ENCODE measurements at places on chromosomes 1 and 21.
A peak's percentile ranks its signal among the peaks of the same experiment; 100 is the strongest.

DNA sequence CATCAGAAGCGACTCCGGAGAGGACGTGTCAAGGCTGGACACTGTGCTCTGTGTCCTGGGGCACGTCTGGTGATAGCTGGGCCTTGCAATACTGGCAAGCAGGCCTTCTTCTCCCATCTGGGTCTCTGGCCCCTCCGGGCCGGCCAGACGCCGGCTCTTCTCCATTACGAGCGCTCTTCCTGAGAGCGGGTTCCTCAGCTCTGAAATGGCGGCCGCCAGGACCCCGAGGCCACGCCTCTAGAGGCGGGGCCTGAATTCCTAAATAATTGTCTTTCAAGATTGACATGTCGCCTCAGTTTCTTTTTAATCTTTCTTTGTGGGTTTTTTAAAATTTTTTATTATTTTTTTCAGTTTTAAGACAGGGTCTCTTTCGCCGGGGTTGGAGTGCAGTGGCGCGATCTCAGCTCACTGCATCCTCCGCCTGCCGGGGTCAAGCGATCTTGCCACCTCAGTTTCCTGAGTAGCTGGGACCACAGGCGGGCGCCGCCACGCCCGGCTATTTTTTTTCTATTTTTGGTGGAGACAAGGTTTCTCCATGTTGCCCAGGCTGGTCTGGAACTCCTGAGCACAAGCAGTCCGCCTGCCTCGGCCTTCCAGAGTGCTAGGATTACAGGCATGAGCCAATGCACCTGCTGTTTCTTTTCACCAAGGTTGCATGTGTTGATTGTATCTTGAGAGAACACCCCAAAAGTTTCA lies 9.2 kb downstream of the RNF2 start:
- no peak for DNase-seq

DNA sequence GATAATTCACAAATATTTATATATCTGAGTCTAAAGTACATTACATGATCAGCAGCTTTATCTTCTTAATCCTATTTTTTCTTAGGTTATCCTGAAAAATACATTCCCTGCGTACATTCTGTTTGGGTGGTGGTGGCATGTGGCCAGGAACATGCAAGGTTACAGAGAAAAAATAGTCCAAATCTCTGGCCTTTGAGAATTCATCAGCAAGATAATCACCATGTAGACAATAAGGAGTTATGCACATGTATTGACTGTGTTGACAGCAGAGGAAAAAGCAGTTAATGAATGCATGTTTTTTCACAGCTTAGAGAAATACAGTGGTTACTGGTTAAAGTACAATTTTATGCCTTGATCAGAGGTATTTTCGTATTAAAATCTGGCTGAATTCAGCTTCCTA lies 49.0 kb downstream of the ABCA4 start:
- DNase-seq: no peak

DNA sequence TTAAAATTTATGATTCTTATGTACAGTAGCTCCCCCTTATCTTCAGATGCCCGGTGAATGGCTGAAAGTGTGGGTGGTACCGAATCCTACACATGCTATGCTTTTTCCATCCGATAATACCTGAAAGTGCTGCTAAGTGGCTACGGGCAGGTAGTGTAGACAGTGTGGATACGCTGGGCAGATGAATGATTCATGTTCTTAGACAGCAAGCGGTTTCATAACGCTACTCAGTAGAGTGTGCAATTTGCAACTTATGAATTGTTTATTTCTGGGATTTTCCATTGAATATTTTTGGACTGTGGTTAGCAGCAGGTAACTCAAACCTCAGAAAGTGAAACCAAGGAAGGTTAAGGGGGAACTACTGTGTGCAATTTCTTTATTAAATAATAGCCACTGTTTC lies 7.5 kb downstream of the PCP4 start:
- DNase-seq: no peak

GRCh38 chr21:28608646-28609045 lies 384.0 kb downstream of the LTN1 start:
- no peak for DNase-seq

DNA sequence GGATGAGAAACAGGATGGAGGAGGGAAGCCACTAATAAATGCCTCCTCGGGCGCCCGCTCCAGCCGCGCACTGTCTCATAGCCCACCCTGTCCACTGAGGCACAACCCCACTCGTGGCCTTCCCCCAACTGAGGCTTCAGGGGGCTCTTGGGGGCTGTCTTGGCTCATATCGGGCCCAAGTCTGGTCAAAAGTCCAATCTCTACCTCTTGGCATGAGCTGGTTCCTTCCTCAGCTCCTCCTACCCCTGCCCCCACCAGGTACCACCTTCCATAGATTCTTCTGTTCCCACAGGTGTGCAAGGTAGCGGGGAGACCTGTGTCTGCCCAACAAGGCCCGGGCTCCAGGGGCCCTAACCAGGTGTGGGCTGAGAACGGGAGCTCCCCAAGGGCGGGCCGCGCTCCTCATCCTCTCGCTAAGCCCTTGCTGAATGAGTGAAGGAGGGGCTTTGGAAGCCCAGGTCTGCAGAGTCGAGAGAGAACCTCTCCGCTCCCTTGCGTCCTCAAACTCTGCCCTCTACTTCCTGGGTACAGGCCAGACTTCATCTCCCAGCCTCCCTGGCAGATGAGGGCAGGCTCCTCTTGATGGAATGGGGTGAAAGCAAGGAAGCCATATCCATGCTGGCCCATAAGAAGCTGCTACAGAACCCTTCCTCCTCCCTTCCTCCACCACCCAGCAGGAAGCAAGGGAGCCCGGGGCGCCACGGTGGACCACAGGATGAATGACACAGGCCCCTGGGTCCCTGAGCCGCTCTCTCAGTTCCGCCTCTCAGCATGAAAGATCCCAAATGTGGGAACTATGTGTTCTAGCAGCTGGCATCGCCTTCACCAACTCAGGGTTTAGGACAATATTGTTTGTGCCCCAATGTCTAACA lies 74.7 kb downstream of the PSMG1 start:
- no peak for DNase-seq

GRCh38 chr1:228009116-228009827 lies 2.5 kb downstream of the WNT3A start:
- no peak for DNase-seq

DNA sequence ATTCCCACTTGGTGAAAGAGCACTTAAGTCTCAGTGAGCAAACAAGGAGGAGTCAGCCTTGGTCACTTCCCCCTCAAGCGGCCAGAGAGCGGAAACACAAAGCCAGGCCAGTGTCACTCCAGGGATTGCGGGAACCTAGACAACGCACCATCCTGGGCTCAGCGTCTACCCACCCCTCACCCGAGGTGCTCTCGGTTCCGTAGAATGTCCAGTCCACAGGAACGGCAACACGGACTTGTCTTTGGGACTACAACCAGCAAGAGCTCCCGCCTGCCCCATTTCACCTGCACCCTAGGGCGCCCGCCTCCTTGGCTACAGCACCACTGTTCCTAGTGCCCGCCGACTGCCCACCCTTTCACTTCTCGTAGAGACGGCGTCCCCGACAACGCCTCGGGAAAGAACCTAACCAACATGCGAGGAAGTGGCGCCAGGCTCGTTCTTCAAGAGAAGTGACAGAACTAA lies 509 bp downstream of the GDAP2 start:
- no peak for DNase-seq

DNA sequence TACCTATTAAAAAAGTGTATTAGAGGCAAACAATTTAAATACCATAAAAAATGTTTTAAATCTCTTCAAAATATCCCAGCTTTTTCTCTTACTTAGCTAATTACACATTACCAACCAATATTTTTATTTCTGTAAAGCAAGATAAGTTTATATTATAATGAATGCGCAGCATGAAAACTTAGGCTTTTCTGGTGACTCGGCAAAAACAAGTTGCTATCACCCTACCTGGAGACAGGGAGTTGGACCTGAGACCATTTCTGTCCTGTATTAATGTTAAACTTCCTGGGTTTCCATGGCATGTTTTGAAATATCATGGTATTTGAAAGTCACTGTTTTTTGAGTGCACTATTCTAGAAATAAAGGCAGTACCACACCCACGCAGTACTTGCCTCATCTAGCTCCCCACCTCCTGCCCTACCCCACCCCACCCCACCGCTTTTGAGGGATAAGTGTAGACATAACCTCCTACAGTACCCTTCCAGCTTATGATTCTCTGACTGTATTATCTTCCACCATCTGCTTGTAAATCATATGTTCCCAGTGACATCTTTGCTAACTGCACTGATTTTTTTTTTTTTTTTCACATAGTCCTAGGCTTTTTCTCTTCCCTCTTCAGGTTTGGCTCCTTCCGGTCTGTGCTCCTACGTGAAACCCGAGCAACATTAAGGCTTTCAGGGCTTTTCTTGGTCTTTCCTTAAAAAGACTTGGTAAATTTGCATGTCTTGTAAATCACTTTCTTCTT lies 77.5 kb downstream of the PHTF1 start:
- DNase-seq: no peak

DNA sequence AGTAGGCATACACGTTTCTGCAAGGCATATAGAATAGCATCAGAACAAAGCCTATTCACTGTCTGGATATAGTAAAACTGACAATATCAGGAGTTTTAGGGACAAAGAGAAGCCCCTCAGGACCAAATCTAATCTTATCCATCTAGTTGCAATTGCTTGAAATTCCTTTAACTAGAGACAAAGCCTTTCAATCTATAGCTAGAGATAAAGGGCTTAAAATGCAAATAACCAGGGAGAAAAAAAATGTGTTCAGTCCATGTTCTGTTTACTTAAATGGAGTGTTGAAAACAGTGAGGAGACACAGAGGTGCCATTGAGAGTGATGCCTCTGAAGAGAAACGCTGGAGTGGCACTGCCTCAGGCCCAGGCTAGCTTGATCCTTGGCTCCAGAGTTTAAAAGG lies 286.1 kb downstream of the DPYD start:
- no peak for DNase-seq

DNA sequence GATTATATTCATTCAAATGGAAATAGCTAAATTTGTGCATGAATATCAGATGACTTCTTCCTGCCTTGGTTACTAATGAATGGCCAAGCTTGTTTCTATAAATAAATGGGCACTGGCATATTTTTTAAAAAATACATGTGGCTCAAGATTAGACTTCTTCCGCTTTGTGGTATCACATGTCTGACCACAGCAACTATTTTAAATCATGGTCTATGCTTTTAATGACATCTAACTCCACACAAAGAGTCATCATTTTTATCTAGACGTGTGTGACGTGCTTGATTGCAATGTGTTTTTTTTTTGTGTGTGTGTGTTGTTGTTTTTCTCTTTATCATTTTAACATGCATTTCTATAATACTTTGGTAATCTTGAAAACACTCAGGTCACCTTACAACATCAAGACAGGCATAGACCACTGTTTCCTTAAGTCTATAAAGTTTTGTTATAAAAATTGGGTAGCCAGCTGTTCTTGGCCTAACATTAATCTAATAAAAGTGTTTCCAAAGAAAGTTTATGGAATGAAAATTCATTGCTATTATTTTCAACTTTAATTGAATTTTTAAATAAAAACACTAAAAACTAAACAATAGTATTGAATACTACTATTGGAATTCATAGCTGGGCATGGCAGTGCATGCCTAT lies 29.5 kb downstream of the RGS1 start:
- no peak for DNase-seq

DNA sequence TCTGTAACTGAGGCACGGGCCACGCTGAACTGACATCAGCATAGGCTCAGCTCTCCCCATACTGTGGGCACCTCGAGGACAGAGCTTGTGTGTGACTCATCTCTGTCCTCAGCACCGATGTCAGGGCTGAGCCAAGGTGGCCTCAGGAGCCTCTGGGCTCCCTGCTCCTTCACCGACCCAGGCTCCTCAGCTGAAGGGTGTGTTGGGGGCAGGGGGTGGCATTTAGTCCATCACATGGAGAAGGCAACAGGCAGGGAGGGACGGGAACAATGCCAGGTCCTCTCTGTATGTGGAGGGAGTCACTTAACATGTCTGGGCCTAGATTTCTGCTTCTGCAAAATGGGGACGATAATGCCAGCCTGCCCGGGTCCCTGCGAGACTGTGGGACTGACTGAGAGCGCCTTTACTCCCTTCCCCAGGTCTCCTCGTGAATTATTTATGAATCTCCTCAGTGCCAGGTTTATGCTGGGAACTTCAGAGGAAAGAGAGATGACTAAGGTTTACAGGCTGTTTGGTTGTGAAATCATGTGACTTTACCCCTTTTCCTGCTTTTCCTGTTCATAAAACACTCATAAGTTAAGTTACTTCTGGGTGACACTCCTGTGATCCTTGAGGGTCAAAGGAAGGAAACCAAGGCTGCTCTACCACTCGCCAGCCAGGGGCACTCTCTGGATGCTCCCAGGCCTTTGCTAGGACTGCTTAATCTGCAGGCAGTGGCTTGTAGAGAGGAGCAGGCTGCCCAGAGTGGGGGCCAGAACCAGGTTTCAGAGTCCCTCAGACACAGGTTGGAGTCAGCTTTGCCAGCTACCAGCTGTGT lies 16.2 kb downstream of the TTC39A start:
- DNase-seq: peak; percentile 24

DNA sequence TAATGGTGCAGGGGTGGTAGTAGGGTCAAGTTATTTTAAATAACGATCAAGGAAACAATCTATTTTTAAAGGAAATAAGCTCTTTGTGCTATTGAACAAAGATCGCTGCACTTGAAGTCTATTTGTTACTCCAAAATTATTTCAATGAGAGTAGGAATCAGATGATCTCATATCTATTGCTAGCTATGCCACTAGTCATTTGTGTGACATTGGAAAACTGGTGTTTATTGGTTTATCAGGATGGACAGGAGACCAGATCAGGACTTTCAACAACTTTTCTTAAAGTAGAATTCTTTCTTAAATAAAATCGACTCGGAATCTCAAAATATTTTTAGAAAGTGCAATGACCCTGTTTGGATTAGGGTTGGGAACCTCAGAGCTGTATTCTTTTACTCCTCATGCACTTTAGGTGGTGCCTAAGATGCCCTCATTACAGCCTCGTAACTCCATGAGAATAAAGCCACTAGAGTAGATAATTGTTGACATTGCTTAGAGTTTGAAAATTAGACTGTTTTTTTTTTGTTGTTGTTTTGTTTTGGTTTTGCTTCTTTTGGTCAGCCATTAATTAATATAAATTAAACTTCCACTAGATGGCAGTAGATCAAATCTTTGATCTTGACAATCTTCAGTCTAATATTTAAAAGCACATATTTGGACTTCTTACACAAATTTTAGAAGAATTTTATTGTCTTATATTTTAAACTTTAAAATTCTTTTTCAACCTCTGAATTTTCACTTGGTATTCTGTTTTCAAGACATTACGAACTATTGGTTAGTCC lies 352.4 kb downstream of the USP25 start:
- no peak for DNase-seq

Measured in AG04449 (cell line).